ENCODE measurements at places on chromosomes 7 and 10.

- DNase-seq: no peak
Measured at GRCh38 chr10:49162063-49162462, 26.1 kb downstream of the TMEM273 start.

DNA sequence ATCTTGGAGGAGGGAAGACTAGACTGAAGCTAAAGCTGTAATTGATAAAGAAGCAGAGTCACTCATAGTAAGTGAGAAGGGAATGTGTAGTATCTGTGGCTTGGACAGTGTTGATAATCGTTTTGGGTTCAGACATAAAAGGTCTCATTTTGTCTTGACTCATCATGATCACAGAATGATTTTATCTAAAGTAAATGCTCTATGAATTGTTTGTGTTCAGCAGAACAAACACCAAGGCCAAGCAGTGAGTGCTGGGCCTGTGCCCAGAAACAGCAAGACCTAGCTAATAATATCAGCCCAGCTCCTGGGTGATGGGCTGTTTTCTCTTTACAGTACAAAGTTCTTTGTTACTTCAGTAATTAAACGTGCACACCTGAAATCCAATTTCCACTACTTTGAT is 26.7 kb upstream of the CD36 start:
- DNase-seq: no peak

- peak; percentile 4 for DNase-seq
Measured at GRCh38 chr10:105797234-105797890, 1156.3 kb downstream of the SORCS3 start.

DNA sequence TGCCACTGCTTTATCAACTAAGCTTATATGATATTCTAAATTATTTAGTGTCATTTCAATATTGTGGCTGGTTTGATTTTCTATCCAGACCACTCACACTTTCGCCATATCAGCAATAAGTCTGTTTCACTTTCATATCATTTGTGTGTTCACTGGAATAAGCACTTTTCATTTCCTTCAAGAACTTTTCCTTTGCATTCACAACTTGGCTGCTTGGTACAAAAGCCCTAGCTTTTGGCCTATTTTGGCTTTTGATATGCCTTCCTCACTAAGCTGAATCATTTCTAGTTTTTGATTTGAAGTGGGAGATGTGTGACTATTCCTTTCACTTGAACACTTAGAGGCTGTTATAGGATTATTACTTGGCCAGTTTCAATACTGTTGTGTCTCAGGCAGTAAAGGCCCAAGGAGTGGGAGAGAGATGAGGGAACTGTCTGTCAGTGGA is 120.9 kb upstream of the NAMPT start:
- DNase-seq: no peak

GRCh38 chr7:98651760-98652159 is 34.7 kb downstream of the NPTX2 start:
- no peak for DNase-seq

DNA sequence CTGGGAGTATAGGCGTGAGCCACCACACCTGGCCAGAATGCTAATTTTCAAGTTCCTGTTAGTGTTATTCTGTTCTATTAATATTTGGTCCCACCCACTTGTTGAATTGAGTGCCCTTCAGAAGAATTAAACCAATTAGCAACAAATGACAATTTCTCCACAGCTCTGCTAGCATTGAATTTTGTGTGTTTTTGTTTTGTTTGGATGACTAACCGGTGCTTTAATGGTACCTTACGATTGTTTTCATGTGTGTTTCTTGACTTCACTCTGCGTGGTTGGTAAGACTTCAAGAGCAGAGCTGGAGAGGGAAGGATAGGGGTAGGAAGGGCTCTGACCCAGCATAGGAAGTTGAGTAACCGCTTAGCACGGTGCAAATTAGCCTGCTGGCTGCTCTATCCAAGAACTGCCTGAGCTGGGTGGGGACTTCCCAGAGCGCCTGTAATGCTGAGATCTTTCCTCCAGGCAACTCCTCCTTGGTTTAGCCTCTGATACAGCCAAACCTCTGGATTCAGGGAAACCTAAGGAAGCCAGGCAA is 4.6 kb downstream of the ARPC1B start:
- peak; percentile 42 for DNase-seq

DNA sequence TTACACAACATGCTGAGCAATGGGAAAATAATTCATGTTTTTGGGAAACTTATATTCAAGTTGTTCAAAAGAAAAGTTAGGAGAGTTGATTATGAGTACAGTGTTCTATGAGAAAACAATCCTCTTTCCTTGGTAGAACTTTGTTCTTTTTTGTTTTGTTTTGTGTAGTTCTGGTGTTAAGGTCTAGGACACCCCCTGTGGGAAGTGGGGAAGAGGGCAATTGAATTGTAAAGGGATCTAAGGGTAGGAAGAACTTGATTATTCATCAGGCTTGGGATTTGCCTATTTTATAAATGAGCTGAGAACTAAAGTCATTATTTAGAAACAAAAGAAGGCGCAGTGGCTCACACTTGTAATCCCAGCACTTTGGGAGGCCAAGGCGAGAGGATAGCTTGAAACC is 25.9 kb upstream of the CDK13 start:
- DNase-seq: no peak

GRCh38 chr10:114709984-114710383 is 51.9 kb upstream of the ABLIM1 start:
- no peak for DNase-seq

DNA sequence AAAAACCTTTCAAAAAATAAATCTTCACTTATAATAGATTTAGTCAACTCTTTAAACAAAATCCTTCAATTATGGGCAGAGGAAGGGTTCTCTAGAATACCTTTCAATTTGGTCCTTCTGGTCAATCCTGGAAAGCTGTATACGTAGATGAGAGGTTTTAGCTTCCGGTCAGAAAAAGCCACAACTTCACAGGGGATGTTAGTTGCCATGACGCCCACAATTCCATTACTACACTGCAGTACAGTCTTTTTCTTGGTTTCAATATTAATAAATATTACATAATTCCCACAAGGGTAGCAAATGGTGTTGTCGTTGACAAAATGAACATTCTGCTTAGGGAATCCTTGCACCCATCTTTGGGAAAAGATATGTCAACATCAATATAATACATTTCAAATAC is 1.7 kb downstream of the CFAP43 start:
- DNase-seq: no peak

DNA sequence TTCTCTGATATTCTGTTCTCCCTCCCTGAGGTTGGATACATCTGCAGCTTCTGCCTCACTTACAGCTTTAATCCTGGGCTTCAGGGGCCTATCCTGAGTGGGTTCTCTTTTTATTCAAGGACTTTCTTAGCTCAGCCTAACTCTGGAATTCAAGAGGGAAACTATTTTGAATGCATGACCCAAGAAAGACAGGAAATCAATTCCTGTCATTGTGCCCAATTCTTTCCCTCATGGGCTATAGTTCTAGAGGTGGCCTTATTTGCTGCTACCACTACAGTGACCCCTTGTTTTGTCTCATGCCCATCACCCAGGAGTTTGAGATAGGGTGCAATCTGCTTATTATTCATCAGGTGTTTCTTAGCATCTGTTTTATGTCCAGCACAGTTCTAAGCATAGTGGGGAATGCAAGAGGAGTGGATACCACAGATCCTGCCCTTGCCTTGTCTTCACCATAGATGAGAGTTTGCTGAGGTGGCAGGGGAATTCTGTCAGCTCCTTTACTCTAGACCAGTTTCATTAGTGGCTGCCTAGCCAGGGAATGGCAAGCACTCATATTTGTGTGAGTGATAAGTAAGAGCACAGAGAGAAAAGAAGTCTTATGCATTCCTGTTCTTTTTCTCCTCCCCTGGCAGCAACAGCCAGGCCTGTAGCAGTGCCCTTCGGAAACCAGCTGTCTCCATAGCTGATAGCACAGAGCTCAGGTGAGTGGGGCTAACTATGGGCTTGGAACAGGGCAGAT is 19.4 kb downstream of the STRIP2 start:
- DNase-seq: no peak

- DNase-seq: no peak
Measured at GRCh38 chr7:151745706-151746105, 131.2 kb downstream of the PRKAG2 start.

- no peak for DNase-seq
Measured at GRCh38 chr7:34158368-34159153, 253.2 kb downstream of the BMPER start.

DNA sequence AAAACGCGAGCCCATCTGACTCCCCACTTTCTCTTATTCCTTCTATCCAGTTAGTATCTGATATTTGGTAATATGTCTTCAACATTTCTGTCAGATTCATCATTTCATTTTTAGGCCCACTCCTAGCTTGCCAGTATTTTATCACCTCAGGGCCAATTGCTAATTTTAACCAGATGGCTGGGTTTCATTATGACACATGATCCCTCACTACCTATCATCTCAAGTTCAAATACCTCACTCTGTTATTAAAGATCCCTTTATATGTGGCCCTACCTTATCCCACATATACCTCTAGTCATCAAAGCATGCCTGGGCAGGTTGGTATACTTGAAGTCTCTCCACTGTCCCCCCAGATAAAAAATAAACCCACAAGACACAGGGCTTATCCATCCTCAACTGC is 104.9 kb downstream of the RNLS start:
- no peak for DNase-seq

DNA sequence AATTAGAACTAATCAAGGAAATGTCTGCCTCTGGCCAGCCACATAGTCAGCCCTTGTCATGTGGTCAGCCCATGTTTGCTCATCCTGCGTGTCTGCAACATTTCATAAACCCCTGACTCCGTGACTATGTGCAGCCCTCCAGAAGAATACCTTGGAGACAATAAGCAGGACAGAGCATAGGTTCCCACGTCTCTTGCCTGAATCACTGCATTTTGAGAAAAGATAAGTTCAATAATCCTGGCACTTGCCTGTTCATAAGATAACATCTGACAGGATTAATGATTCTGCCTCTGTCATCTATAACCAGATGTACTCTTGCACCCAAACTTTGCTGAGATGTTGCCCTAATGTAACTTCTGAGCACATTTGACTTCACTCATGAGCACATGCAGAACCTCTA is 78.4 kb downstream of the AKR1D1 start:
- no peak for DNase-seq

- no peak for DNase-seq
Measured at GRCh38 chr10:132785723-132786475, at the start of gene NKX6-2. Gene NKX6-2, minus strand, starts transcription at chr10:132786147. Its CDS starts 199 bp downstream, at chr10:132785948.

DNA sequence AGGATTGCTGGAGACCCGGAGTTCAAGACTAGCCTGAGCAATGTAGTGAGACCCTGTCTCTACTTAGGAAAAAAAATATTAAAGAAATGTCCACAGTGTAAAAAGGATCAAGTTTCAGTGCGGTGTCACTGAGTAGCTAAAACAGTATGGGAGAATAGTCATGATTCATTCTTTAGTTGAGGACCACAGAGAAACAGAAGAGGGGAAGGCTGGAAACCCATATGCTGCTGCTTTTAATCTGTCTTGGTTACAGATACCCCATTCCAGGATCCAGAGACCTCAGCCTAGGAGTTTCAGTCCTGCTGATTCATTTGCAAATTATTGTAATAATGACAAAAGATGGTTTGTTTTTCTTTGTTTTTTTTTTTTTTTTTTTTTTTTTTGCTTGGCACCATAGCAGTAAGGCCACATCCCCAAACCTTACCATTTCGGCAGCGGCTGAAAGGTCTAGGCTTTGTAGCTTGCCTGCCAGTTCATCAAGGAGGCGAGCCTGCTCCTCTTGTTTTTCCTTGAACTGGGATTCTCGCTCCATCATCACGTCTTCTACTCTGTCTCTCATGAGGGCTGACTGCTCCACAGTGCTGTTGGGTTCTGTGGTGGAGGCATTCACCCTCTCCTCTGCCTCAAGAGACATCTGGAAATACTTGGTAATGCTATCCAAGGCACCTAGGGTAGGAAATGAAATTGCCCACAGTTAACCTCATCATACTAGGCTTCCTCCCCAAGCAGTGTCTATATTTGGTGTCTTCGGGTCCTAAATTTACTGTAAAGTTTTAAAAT is 44.2 kb downstream of the DLD start:
- no peak for DNase-seq

DNA sequence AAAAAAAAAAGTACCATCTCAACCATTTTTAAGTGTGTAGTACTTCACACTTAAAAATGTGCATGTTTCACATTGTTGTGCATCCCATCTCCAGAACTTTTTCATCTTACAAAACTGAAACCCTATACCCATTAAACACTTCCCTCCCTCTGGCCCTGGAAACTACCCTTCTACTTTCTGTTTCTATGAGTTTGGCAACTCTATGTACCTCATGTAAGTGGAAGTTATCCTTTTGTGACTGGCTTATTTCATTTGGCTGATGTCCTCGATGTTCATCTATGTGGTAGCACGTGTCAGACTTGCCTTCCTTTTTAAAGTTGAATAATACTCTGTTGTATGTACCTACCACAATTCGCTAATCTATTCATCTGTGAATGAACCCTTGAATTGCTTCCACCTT is 12.2 kb downstream of the KCNMA1 start:
- DNase-seq: no peak

- DNase-seq: no peak
Measured at GRCh38 chr7:91165846-91166230, 98.4 kb upstream of the FZD1 start.

GRCh38 chr10:12993595-12993994 is 7.9 kb downstream of the CCDC3 start:
- DNase-seq: no peak

DNA sequence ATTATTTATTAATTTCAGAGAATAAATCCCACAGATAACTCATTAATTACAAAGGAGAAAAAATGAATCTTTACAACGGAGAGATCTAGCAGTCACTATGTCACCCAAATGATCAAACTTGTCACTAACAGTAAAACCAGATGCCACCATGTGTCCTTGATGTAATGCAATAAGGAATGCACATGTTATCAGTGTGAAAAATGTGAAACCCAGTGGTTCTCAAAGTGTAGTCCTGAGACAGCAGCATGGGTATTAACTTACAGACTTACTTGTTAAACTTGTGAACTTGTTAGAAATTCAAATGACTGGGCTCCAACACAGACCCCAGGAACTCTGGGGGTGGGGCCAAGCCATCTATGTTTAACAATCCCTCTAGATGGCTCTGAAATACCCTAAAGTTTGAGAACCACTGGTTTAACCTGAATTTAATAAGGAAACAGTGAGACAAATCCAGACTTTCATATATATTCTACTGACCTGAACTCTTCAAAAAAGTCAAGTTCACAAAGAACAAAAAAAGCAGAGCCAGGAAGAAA is 77.4 kb downstream of the RNLS start:
- DNase-seq: no peak

- no peak for DNase-seq
Measured at GRCh38 chr10:83943920-83944319, 195.4 kb upstream of the GHITM start.

DNA sequence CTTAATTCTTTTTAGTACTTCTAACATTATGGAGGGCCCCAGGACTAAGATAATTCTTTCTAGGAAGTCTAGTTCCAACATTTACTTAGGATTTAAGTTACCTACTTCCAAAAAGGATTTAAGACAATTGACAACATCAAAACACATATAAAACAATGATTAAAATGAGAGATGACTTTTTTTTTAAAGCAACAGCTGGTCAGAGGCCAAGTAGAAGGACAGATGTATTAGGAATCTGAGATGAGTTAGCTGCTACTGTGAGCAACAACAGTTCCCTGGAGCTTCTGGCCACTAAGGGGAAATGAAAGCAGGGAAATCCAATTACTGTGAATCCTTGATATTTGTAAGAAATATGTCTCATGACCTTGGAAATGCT is 222.3 kb downstream of the PHTF2 start:
- no peak for DNase-seq

Data from naive thymus-derived CD8-positive, alpha-beta T cell (primary cell).